ENCODE measurements at places on chromosomes 3 and 15.

DNA sequence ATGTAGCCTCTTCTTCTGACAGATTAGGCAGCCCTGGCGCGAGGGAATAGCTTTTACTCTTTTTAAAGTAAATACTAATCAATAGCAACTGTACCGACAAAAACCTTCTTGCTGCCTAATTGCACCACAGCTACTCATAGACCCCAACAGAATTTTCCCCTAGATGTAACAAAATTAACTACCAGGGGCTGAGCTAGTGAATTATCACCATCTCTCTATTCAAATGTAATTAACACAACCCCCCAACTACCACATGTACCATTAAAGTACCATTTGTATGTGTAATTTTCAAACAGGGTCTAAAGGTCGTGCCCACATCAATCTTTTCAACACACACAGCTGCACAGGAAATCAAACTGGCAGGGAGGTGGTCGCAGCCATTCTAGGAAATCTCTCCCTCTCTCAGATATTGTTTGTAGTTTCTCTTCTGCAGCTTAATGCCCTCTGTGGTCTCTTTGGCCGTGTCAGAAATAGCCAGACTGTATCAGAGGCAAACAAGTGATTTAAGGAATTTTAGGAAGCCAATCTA lies 322.9 kb downstream of the RORA start:
- DNase-seq = no peak

- DNase-seq = no peak
Observed at GRCh38 chr3:106029954-106030626, 161.3 kb upstream of the CBLB start.

- no peak for DNase-seq
Observed at GRCh38 chr3:138328341-138328740, 1.3 kb downstream of the NME9 start.

- no peak for DNase-seq
Observed at GRCh38 chr3:105676621-105677300, 192.1 kb downstream of the CBLB start.

GRCh38 chr3:33030246-33030645 lies 66.7 kb downstream of the GLB1 start:
- no peak for DNase-seq

- DNase-seq = no peak
Observed at GRCh38 chr15:68085052-68085451, 30.9 kb downstream of the PIAS1 start.

DNA sequence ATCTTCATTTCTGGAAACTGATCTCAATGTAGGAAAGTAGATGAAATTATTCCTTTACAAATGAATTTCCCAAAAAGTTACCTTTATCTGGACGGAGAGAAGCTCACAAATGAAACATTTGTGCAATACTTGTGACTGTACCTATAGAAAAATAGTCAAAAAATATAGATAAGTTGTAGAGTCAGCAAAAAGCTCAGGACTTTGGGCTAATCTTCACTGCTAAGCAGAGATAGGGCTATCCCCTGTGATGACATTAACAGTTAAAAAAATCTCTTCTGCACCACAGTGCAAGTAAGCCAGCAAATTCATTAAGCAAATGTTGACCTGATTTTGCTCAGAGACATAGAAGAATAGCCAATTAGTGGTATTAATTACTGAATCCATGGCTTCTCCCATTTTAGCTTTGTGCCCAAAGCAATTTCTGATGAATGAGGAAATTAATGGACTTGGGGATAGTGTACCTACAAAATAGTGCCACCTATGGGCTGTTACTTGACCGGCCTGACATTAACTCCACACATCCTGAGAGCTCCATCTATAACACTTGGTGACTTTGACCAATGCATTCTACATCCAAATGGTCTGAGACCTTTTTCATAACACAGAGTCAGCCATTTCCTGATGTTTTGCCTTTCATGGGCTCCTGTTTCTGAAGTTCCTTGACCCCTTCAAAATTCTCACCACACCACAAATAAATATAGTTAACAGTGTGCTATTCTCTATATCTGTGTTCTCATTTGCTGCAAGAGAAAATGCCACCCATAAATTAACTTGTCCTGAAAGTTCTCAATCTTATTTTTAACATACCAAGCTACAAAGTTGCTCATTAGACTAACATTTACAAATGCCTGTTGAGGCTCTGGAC lies 105.0 kb downstream of the SSR3 start:
- no peak for DNase-seq

DNA sequence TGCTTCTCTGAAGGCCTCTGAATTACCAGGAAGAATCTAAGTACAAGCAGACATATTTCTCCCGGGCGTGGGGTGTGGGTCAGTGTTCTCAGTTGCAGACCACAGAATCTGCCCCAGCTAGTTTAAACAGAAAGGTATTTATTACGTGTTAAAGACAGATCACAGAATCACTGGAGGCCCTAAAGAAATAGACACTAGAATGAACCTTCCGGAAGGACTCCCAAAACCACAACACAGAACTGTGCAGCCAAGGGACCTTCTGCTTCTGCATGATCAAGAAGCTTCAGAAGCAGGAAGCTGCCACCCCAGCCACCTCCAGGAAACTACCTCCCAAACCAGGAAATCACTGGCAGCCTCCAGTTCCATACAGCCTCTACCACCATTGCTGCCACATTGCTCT lies 32.7 kb upstream of the ZFAND6 start:
- DNase-seq = no peak

- no peak for DNase-seq
Observed at GRCh38 chr15:90571063-90571541, 41.4 kb downstream of the CRTC3 start.

DNA sequence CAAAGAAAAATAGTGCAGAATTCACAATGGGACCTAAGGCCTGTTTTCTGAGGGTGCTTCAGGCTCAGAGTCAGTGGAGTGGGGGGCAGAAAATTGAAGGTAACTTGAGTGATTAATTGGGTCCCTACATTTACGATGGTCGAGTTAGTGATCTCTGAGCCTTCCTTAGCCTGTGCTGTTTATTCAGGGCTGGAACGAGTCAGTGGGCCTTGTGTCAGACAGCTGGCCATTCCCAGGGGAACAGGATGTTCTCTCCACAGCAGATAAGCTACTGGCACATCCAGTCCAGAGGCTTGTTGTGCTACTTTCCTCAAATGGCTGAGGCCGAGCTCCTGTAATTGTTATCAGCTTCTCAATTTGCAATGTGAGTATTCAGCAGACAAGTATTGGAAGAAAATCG lies 29.2 kb upstream of the CNTN3 start:
- no peak for DNase-seq

DNA sequence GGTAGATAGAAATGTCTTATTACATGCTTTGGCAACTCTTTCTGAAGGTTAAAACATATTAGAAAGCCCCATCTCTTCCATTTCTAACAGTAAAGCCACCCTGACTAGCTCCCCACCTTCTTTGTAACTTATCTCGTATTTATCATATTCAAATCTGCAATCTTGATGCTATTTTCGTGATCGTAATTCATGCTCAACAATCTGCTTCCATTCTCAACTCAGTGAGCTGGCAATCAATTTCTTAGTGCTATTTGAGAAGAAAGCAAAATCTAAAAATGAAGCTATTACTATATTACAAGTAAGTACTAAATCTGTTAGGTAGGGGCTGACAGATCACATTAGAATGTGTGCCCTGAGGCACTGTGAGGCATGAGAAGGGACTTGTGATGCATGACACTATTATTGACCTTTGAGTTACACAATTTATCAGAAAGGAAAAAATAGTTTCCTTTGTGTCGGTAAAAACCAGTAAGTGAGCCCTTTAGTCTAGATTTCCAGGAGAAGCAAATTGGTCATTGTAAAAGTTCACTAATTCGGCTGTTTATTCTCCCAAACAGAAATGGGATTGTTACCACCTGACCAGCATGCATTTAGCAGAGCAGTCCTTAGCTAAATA lies 379.7 kb upstream of the CNTN6 start:
- DNase-seq = no peak

GRCh38 chr3:98548544-98548943 lies 16.8 kb downstream of the GPR15 start:
- no peak for DNase-seq

DNA sequence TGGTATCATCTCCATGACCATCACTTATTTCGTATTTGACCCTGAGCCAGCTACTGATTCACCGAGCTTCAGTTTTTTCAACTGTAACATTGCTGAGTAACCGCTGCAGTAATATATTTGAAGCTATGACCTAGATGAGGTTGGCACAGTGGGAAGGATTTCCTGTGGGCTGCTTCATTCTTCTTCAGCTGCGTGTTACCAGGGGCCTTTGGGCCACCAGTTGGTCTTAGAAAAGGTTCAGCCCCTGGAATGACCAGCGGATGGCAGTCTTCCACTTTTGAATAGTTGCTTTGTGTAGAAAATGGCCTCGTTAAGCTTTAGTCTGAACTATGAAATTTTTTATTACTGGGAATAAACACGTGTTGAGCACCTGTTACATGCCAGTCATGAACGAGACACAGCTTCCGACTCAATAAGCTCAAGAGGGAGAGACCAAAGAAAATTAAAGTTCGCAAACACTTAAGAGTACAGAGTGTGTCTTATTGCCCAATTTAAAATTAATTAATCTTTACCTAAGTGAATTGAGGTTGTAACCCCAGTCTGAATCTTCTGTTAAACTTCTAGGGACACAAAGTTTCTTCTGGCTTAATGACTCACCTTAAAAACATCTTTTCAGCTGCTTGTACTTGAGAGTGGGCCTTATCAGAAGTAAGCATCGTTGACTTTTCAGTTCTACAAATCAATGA lies 57.6 kb upstream of the NR2E3 start:
- DNase-seq = no peak

GRCh38 chr3:113423699-113424098 lies 17.6 kb downstream of the CFAP44 start:
- DNase-seq = no peak

DNA sequence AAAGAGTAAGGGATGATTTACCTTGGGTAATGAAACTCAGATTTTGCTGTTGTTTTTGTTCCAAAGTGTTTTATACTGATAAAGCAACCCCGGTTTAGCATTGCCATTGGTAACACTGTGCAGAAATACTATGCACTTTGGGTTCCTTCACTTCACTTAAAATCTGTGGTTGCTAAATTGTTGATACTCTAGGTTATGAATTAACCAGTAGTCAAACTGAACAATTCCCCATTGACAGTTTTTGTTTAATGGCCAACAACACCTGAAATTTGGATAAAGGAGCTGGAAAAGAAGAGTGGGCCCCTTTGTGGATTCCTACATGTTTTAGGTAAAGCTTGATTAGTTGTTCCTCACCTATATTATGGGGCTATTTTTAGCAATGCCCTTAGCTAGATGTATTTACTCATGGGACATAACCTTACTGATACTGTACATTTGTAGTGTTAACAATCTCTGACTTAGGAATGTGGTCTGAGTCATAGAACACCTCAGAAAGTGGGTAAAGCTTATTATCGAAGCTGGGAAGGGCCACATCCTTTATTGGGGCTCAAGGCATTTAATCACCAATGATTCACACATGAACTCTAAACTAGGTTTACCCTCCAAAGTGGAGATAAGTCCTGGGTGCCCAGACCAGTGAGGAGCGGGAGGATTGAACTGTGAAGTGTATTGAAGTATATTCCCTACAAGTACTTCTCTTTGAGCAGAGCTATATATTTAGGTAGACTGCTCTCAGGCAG lies 29.5 kb upstream of the THRB start:
- no peak for DNase-seq

- no peak for DNase-seq
Observed at GRCh38 chr3:155631323-155632019, 113.4 kb downstream of the PLCH1 start.

DNA sequence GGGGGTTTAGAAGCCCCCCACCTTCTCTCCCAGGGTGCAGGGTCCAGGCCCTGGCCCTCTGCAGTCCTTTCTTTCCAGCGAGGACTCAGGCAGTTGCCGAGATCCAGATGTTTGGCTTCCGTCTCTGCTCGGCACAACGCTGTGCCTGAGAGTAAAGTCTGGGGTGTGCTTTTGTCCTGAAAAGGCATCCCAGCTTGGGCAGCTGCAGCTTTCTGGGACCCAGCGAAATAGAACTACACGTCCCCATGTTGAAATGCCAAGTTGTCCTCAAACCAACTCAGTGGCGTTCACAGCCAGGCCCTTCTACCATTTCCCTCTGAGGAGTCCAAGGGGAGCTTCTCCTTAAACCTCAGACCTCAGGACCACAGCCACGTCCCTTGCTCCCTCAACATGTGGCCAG lies 23.1 kb downstream of the FGD5 start:
- no peak for DNase-seq

DNA sequence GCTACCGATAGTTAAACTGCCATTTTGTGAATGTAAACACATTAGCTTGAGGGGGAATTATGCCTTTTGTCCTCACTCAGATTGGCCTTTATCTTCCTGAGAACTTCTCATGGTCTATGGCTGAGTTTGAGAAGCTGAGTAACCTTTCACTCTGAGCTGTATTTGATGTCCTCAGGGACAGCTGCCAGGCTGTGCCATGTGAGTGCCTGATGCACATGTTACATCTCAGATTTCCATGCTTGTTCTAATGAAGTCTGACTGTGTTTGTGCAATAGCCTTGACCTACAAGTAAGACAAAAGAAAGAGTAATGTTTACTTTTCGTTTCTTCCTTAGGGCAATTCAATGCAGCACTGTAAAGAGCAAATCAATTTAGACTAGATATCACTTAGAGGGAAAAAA lies 44.1 kb upstream of the ARL6 start:
- no peak for DNase-seq

DNA sequence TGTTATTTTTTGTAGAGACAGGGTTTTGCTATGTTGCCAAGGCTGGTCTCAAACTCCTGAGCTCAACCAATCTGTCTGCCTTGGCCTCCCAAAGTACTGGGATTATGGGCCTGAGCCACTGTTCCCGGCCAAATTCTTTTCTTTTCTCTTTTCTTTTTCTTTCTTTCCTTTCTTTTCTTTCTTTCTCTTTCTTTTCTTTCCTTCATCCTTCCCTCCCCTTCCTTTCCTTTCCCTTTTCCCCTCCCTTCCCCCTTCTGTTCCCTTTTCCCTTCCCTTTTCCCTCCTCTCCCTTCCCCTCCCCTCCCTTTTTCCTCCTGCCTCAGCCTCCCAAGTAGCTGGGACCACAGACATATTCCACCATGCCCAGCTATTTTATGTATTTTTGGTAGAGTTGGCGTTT lies 3.1 kb upstream of the ARF4 start:
- no peak for DNase-seq

DNA sequence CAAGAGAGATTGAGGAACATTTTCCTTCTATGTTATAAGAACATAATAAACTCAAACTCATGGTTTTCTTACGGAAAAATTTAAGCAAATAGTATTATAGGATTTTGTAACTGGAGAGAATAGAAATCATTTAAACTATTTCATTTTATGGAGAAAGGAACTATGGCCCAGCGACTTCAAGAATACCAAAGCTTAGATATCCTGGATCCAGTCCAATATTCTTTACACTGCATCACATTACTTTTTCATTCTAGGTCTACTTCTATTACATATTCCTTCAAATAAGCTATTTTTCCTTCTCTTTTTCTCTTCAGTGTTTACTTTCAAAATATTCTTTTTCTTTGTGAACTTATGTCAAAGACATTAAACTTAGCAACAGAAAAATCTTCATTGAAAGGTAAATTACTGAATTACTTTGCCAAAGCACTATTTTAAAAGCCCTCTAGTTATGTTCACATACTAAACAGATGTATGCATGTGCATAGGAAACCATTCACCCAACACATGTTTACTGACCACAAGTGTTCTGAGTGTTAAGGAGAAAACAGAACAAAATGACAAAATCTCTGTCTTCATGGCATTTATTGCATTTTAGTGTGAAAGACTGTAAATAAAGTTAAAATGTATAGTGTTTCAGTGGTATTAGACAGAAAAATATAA lies 20.4 kb downstream of the KPNA4 start:
- DNase-seq = no peak

Data from stimulated activated CD4-positive, alpha-beta T cell treated with anti-CD3 and anti-CD28 coated beads, TNF-alpha, amount 100 ng/mL, for 4 hours (primary cell).